ENCODE measurements at places on chromosomes 1 and 21.

DNA sequence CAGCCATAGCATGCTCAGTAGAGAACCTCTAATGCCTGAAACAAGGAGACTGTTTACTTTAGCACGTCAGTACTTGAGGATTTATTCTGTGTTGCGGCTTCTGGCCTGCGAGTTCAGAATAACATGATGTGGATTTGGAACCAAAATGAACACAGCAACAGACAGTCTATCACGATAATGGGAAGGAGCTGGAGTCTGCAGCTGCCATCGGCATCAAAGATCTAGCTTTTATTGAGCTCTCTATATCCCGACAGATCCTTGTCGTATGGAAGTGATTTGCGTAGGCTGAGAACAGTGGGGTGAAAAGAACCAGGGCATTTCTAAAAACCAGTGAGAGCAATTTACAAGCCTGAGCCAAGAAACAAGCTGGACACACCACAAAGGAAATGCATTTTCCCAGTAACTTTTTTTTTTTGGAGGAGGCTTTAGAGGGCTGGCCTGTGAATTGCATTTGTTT, 294.2 kb downstream of the KIF26B start:
- DNase-seq: no peak

DNA sequence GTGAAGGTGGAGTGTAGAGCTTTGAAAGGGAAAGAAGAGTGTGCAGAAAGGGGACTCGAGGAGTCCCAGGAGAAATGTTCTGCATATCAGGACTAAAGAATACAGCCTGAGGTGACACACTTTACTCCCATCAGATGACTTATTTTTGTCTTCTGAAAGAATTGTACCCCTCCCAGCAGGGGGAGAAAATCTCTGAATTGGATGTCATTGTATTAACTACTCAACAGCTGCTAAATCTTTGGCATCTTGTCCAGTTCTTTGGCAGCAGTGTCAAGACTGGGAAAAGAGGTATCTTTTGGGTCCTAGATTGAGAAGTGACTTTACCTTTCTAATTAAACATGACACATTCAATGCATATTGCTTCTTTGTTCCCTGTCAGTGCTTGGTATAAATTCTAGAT, 18.9 kb downstream of the UBE4B start:
- no peak for DNase-seq

GRCh38 chr21:25094695-25095094, 512.6 kb downstream of the MRPL39 start:
- no peak for DNase-seq

- DNase-seq: no peak
Measured at GRCh38 chr1:10795276-10796021, 997 bp downstream of the CASZ1 start.

GRCh38 chr1:111904478-111905218, 84.8 kb downstream of the KCND3 start:
- no peak for DNase-seq

- DNase-seq: no peak
Measured at GRCh38 chr1:33142483-33143064, 39.3 kb downstream of the TRIM62 start.

- no peak for DNase-seq
Measured at GRCh38 chr1:12629511-12629956, 11.5 kb upstream of the DHRS3 start.

- DNase-seq: no peak
Measured at GRCh38 chr1:164765992-164766720, 207.2 kb downstream of the PBX1 start.

Measured in CD4-positive, alpha-beta T cell treated with Interleukin-17A for 1 hour (primary cell).